ENCODE measurements at places on chromosomes 6 and 20.

GRCh38 chr6:14025160-14025559 lies 92.4 kb upstream of the CD83 start:
- no peak for DNase-seq

GRCh38 chr20:49712996-49713752 lies 504 bp downstream of the B4GALT5 start:
- DNase-seq, result peak; percentile 61

GRCh38 chr20:49513009-49513408 lies 30.5 kb upstream of the KCNB1 start:
- no peak for DNase-seq

DNA sequence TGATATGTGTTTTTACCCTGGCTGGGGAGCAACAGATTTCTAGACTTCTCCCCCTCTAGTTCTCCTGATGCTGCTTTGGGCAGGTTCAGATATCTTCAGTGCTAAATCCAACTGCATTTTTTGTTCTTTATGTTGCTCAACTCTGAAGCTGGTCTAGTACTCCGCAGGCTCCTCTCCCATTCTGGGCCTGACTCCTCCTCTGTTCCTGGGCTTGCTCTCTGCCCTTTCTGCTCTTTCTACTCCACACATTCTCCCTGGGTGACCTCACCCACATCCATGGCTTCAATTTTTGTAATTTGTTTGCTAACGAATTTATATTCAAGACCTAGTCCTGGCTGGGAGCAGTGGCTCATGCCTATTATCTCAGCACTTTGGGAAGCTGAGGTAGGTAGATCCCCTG lies 6.4 kb downstream of the FYN start:
- no peak for DNase-seq

DNA sequence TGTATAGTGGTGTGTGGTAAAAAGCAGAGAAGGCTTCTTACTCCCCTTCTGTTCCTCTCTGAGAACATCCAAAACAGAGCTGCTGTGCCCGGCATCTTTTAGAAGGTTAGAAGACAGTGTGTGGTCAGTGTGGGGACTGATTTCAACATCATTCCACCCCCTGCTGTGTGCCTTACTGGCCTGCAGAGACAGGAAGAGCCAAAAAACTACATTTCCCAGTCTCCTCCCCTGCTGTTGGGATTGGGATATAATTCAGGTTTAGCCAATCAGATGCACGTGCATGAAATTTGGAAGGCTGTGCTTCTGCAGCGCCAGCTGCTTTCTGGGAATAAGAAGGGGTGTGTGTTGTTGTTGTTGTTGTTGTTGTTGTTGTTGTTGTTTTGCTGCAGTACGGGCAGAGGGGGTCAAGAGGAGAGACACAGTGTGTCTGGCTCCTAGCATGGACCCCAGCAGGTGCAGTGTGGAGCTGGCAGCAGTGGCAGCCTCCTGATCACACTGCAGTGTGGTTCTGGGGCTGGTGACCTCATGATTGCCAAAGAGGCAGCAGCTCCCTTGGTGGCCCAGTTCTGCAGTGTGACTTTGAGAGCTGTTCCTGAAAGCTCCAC lies 74.7 kb downstream of the MRPL14 start:
- peak; percentile 53 for DNase-seq

GRCh38 chr6:108897371-108897770 lies 49.1 kb downstream of the ARMC2 start:
- DNase-seq, result peak; percentile 50

- DNase-seq, result no peak
Observed at GRCh38 chr20:49379338-49379737, 101.5 kb upstream of the ZNFX1 start.

DNA sequence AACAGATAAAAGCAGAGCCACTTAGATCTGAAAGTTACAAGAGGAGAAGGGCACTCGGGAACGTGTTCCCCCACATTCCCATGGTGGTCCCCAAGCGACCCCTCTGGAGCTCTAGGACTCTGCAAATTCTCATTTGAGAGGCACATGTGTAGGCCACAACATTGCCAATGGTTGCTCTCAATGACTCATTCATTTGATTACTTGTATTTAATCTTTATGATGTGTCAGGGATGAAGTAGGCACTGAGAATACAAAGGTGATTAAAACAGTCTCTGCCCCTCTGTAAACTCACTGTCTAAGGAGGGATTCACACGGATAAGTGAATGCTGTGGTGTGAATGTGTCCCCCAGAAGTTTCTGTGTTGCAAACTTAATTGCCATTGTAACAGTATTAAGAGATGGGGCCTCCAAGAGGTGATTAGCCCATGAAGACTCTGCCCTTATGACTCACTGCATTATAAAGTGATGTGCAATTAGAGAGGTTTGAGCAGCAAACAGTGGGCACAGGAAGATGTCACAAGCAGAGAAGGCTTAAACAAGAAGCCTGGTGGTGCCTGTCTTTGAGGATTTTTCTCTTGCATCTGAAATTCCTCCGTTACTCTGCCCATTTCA lies 34.0 kb upstream of the TRAM2 start:
- no peak for DNase-seq

- no peak for DNase-seq
Observed at GRCh38 chr20:36367907-36368799, 62.0 kb downstream of the DLGAP4 start.

DNA sequence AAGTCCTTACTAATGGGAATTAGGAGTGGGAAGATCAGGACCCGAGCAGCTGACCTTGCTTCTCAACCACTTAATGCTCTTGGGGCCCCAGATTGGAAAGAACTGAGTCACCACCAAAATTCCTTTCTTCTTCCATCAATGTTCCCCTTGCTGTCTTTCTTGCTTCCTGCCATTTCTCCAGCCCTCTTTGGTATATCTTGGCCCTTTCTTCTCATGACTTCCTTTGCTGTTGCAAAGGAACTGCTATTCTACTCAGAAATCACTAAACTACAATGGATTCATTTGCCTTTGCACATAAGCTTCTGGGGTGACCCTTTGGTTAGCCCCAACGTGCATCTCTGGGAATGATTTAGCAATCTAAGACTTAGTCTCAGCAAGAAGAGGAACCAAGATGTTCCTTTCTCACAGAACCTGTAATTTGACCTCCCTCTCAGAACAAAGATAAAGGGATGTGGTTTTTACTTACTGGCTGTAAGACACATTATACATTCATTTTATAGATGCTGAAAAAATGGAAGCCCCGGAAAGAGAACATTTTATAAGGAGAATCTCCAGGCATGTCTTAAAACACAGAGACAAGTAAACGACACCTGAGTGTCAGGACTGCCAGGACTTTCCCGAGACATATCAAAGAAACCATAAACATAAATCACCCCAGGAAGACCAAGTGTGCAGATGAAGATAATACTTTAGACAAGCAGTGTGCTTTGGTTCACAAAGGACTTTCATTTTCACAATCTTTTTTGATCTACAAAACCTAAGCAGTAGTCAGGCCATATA lies 99.0 kb upstream of the TNFAIP3 start:
- DNase-seq, result no peak

- DNase-seq, result no peak
Observed at GRCh38 chr6:113578691-113579090, 278.5 kb upstream of the MARCKS start.

- DNase-seq, result peak; percentile 57
Observed at GRCh38 chr20:8489094-8489883, 357.2 kb downstream of the PLCB1 start.

DNA sequence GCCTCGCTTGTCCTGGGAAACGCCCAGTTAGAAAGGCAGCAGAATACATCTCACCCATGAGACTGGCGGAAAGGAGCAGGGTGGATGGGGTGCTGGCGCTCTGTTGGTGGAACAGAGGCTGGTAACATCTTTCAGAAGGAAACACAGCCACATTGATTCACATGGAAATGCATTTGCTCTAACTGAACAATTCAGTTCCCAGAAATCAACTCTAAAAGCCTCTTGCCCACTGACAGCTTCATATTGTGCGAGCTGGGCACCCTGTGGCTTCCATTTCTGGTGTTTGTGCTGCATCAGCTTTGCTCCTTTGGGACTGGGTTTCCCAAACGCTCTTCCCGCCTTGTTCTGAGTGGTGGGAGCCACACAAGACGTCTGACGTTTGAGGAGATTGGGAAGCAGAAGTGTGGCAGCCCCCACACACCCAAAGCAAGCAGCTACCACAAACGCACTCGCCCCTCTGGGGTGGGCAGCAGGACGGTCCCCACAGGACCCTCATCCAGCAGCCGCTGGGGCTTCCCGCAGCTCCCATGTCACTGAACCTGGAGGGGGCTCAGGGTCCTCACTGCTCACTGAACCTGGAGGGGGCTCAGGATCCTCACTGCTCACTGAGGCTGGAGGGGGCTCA lies 229.5 kb downstream of the ERMARD start:
- DNase-seq, result no peak

- DNase-seq, result no peak
Observed at GRCh38 chr20:4808872-4809271, 87.2 kb downstream of the PRND start.

DNA sequence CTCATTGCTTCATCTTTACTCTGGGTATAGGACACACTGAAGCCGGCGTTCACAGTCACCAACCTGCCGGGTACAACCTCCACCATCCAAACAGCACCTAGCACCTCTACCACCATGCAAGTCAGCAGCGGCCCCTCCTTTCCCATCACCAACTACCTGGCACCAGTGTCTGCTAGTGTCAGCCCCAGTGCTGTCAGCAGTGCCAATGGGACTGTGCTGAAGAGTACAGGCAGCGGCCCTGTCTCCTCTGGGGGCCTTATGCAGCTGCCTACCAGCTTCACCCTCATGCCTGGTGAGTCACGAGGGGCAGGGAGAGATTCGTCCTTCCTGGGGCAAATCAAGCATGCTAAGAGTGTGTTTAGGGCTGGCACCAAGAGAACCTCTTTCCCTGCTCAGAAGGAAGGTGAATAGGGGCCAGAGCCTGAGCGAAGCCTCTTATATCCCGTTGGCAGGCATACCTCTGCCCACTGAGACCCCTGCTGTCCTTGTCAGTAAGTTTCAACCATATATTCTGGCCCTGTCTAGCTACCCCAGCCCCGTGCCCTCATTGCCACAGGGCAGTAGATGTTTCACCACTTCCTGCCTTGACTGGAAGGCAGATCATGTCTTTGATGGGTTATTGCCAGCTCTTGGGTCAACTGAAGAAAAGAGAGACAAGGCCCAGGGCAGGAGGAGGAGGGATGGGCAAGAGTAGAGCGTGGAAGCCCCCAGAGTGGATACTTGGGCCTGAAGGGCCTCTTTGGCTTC lies 4.8 kb downstream of the SRF start:
- DNase-seq, result no peak

DNA sequence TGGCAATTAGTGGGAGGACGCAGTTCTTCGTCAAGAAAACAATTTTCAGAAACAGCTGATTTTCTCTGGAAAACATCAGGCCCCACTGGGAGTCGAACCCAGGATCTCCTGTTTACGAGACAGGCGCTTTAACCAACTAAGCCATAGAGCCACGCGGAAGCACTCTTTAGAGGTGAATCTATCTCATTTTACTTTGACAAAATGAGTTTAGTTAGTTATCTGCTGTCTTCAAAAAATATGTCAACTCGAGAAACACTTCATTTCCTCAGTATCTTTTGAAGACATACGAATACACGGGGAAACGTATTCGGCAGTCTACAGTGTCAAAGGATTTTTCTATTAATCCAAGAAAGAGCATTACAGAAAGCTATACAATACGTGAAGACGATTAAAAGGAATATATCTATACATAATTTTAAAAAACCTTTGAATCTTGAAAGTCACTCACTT lies 26.7 kb downstream of the GPX6 start:
- DNase-seq, result no peak

DNA sequence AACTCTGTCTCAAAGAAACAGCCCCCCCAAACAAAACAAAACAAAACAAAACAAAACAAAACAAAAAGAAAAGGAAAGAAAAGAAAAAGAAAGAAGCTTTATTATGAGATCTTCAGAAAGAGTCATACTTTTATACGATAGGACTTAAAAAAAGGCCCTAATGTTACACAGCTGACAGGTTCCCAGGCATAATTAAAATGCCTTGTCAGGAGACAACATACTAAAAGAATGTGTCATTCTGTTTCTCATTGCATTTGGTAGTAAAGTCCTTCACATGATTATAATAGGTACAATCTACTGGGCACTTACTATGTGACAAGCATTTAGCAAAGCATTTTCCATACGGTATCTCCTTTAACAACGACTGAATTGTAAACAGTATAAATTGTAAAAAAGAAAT lies 36.4 kb upstream of the RPN2 start:
- DNase-seq, result no peak

DNA sequence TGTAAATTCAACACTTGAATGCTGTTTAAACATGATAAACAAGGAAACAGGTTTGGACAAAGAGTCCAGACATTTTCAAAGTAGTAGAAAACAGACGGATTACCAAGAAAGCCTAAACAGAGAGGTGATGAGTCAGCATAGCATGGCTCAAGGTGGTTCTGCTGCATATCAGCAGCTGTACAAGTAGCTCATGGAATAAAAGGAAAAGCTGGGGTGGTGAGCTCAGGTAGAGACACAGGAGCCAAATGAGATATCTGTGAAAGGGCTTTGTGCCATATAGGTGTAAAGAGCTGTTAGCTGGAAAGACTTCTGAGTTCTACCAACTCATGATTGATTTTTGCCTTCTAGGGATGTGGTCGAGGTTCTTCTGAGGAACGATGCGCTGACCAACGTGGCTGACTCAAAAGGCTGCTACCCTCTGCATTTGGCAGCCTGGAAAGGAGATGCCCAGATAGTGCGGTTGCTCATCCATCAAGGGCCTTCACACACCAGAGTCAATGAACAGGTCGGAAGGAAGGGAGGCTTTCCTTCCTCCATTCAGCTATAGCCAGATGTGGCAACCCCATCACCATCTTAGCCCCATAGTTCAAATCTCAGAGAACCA lies 80.7 kb downstream of the ANKS1A start:
- no peak for DNase-seq

DNA sequence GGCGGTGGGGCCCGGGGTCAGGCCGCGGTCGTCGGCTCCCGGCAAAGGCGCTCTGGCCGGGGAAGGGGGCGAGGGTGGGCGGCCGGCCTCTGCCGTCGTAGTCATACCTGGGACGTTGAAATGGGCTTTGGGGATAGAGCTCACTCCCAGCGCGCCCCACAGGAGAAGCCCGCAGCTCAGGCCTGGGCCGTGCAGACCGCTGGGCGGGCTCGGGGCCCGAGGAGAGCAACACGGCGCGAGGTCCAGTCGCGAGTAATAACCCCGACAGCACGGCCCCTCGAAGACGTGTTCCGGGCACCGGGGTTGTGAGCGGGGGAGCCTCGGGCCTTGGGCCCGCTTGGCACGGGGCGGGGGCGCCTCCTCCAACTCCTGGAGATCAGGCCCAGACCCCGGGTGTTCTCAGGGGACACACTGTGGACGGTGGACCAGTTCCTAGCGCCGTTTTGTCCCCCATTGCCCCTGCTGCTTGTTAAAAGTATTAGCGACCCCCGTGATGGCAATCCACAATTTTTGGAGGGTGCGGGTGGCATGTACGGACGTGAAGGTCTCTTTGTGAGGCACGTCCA lies 10.9 kb downstream of the FOXC1 start:
- DNase-seq, result no peak

DNA sequence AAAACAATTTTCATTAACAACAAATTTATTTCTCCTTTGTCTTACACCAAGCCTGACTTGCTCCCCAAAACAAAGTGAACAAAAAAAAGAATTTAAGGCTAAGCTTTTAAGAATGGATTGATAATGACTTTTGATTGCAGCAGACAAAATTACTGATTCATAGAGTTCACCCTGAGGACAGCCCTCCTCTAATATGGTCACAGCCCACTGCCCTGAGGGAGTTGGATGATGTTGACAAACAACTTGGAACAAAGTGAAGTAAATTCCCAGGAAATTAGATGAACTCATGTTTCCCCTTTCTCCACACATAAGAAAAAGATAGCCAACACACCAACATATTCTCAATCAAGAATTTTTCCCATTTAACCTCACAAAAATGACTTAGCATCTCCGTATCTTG lies 7.7 kb upstream of the ISM1 start:
- DNase-seq, result no peak

- DNase-seq, result no peak
Observed at GRCh38 chr20:50043573-50044352, 61.0 kb downstream of the SNAI1 start.
